ENCODE measurements at places on chromosomes 12 and 14.

DNA sequence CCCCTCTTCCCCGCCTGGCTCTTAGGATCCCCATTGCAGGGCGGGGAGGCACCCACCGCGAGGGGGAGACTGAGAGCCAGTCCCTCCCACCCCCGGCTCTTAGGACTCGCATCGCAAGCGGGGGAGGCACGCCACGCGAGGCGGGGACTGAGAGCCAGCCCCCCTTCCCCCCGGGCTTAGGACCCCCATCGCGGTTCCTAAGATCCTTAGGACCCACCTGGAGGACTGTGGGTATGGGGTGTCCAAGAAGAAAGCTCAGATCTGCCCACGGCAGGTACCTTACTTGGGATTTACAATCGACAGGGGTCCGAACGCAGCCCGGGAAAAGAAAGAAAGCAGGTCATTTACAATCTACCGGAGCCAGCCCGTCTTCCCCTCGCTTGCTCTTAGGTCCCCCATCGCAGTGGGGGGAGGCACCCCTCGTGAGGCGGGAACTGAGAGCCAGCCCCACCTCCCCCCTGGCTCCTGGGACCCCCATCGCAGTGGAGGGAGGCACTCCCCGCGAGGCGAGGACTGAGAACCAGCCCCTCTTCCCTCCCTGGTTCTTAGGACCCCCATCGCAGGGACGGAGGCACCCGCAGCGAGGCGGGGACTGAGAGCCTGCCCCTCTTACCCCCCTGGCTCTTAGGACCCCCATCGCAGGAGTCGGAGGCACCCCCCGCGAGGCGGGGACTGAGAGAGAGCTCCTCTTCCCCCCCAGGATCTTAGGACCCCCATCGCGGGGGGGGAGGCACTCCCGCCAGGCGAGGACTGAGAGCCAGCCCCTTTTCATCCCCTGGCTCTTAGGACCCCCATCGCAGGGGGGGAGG is 43.7 kb downstream of the DDX11 start:
- peak; percentile 50 for DNase-seq

DNA sequence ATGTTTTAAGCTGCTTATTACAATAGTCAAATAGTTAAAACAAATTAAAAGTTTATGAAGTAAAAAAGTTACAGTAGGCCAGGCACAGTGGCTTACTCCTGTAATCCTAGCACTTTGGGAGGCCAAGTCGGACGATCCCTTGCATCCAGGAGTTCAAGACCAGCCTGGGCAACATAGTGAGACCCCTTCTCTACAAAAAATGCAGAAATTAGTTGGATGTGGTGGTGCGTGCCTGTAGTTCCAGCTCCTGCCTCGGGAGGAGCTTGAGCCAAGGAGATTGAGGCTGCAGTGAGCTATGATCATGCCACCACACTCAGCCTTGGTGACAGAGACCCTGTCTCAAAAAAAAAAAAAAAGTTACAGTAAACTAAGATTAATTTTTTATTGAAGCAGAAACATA is 142.6 kb downstream of the MIPOL1 start:
- no peak for DNase-seq

DNA sequence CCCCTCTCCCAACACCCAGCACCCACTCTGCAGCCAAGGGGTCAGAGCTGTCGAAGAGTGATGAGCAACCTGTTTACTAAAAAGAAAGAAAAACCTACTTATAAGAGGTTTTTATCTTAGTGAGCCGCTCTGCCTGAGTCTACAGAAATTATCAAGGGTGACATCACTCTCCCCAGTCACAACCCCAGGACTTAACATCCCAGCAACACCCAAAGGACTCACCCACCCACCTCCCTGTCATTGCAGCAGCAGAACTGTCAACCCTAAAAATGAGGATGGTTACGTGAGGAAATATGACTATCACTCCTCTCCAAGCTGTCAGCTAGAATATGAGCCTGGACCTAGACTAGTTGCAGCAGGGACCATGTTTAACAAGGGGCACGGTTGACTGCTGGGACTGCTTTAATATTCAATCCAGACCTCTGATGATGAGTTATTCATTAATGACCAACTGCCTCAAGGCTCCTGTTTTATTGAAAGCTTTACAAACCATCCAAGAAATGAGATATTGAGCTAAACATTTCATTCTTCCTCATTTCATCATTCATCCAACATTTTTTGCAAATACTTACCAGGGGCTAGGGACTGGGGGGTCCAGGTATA is 53.9 kb upstream of the FICD start:
- no peak for DNase-seq

- no peak for DNase-seq
These were observed 12.4 kb downstream of the TMEM120B start for GRCh38 chr12:121724925-121725324.

DNA sequence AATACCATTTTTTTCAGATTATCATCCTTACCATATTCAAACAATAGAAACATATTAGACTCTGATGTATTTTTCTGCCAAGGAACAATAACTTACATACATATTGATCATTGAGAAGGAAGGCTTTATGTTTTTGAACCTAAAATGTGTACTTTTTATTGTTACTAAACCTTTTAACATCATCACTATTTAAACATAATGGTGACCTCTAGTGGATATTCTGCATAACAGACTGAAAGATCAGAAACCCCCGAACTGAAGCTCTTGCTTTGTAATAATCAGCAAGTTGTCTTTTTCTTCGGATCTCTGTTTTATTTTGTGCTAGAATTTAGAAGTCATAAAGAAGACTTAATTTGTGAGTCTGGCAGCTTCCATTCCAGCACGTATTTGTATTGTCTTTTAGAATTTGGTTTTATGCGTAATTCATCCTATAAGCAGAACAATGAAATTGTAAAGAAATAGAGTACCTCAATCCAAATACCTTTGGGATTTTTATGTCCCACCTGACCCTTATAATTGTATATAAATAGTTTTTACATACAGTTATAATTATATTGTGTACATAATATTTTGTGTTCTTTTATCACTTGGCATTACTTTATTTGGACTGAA is 125.9 kb upstream of the ATF1 start:
- DNase-seq = no peak
